A549 treated with AZD2906 at 1 μM for 4 hours (cell line): ENCODE measurements at places on chromosomes 4 and X. TPM values are rescaled to one million over a fixed set of nuclear protein-coding genes. Genes with fewer than 3 reads are reported as not detected.

The DMP1 gene
- total RNA-seq = 0.05 TPM in 1 of 5 replicates, not detected in the others

The ALAS2 gene
- total RNA-seq = not detected in 5 replicates

The LCORL gene
- 2.8 to 5.5 TPM (median 4.7 TPM) in 5 replicates for total RNA-seq

The HOPX gene
- not detected in 5 replicates for total RNA-seq

The AR gene
- 2.9 to 3.5 TPM (median 3.3 TPM) in 5 replicates for total RNA-seq

The DIPK2B gene
- total RNA-seq = not detected in 5 replicates

The KLHL34 gene
- not detected in 5 replicates for total RNA-seq

The FMR1NB gene
- not detected in 5 replicates for total RNA-seq

The CTAG1B gene
- total RNA-seq = not detected in 5 replicates

The CTBP1 gene
- 77.6 to 84.1 TPM (median 81.2 TPM) in 5 replicates for total RNA-seq
